ENCODE measurements at places on chromosomes 2 and 18. TPM values are rescaled to one million over a fixed set of nuclear protein-coding genes. Genes with fewer than 3 reads are reported as not detected.

- no peaks in the 10 kb centered on the region for H3K4me1 ChIP-seq
- H3K4me3 ChIP-seq, result peak overlapping the region; percentile 50
- DNase-seq, result peak; percentile 32
Observed at GRCh38 chr2:173448938-173449471, 94.3 kb downstream of the CDCA7 start.

DNA sequence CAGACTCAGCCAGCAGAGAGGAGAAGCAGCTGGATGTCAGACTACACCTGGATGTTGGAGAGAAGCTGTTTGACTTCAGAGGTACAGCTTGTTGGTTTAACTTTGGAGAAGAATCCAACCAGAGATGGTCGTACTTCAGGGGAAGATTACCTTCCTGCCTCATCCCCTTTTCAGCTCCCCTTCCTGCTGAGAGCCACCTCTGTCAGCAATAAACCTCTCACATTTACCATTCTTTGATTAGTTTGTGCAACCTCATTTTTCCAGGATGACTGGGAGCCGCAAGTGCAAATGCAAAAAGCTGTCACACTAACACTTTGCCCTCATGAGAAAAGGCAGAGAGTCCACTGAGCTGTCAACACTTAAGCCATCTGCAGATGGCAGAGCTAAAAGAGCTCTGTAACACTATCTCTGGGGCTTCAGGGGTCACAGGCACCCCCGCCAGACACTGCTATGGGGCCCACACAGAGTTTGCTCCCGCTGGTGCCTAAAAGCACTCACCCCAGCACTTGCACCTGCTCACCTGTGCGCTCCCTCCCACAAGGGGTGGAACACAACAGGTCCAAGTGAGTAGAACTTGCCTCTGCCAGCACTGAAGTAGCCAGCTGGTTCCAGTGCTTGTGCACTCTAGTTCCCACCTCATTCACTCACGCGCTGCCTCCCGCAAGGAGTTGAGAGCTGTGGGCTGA, 391.7 kb downstream of the METTL4 start:
- H3K4me1 ChIP-seq, result no peaks in the 10 kb centered on the region
- H3K27me3 ChIP-seq, result no peaks in the 10 kb centered on the region
- no peak overlapping the region for H3K4me3 ChIP-seq
- no peaks in the 10 kb centered on the region for H3K36me3 ChIP-seq
- DNase-seq, result no peak

- no peak overlapping the region for H3K4me3 ChIP-seq
- H3K36me3 ChIP-seq, result no peaks in the 10 kb centered on the region
- no peak for DNase-seq
- H3K27me3 ChIP-seq, result no peaks in the 10 kb centered on the region
- H3K27ac ChIP-seq, result no peak overlapping the region
- H3K4me1 ChIP-seq, result no peaks in the 10 kb centered on the region
Observed at GRCh38 chr2:202169832-202170424, 68.5 kb downstream of the SUMO1 start.

- no peaks in the 10 kb centered on the region for H3K4me1 ChIP-seq
- no peak overlapping the region for H3K4me3 ChIP-seq
- DNase-seq, result no peak
- no peaks in the 10 kb centered on the region for H3K27me3 ChIP-seq
Observed at GRCh38 chr2:200494048-200494447, 15.8 kb downstream of the KCTD18 start.

GRCh38 chr2:145380436-145381017, 860.6 kb upstream of the ZEB2 start:
- no peaks in the 10 kb centered on the region for H3K27me3 ChIP-seq
- no peaks in the 10 kb centered on the region for H3K36me3 ChIP-seq
- H3K27ac ChIP-seq, result no peak overlapping the region
- no peaks in the 10 kb centered on the region for H3K4me1 ChIP-seq
- no peak for DNase-seq
- no peak overlapping the region for H3K4me3 ChIP-seq

GRCh38 chr2:221844212-221845020, 272.3 kb upstream of the EPHA4 start:
- H3K27me3 ChIP-seq, result no peaks in the 10 kb centered on the region
- no peak for DNase-seq
- no peaks in the 10 kb centered on the region for H3K36me3 ChIP-seq
- H3K27ac ChIP-seq, result no peak overlapping the region

- no peak for DNase-seq
- no peaks in the 10 kb centered on the region for H3K4me1 ChIP-seq
- H3K27me3 ChIP-seq, result no peaks in the 10 kb centered on the region
- no peaks in the 10 kb centered on the region for H3K36me3 ChIP-seq
- no peak overlapping the region for H3K27ac ChIP-seq
- H3K4me3 ChIP-seq, result no peak overlapping the region
Observed at GRCh38 chr2:14923820-14924580, 291.5 kb downstream of the LRATD1 start.

DNA sequence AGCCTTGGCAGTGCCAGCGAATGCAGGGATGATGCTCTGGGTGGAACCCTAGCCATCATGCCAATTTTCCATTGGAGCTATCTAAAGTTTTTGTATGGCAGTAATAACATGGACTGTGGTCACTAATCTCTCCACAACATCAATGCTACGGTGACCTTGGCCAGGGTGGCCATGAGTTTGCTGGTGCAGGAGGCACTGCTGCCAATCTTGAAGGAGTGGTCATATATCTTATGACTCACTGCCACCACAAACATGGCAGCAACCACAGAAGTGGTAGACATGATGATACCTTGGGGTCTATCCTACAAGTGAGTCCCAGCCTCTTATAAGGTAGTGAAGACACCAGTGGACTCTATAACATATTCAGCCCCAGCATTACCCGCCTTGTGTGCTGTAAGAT, 104.6 kb downstream of the EVA1A start:
- no peaks in the 10 kb centered on the region for H3K4me1 ChIP-seq
- H3K27me3 ChIP-seq, result peaks cover 5% of the 10 kb centered on the region
- H3K36me3 ChIP-seq, result no peaks in the 10 kb centered on the region

DNA sequence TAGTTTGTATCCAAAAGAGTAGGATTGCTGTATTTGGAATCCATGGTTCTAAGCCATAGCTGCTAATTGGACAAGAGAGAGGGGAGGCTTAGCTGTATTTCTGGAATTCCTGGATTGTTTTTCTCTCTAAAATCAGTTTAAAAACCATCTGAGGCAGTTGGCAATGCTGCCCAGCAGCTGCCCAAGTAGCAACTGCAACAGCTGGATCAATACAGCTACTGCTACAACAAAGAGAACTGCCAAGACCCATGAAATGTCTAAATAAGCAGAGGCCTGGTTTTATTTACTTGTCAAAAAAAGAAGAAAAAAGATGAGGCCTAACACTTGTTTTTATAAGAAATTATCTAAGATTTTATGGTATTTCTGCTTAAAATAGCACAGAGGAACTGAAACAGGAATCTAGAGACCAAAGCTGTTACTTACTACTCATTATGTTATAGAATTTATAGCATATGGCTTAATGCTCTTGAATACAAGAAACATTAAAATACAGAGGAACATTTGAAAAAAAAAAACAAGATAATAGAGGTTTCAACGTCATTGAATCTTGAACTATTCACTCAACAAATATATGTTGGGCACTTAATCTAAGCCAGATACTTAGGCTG, 39.1 kb downstream of the TMEFF2 start:
- H3K4me3 ChIP-seq, result no peak overlapping the region
- H3K27me3 ChIP-seq, result no peaks in the 10 kb centered on the region
- no peaks in the 10 kb centered on the region for H3K36me3 ChIP-seq
- H3K27ac ChIP-seq, result no peak overlapping the region
- no peaks in the 10 kb centered on the region for H3K4me1 ChIP-seq
- no peak for DNase-seq

DNA sequence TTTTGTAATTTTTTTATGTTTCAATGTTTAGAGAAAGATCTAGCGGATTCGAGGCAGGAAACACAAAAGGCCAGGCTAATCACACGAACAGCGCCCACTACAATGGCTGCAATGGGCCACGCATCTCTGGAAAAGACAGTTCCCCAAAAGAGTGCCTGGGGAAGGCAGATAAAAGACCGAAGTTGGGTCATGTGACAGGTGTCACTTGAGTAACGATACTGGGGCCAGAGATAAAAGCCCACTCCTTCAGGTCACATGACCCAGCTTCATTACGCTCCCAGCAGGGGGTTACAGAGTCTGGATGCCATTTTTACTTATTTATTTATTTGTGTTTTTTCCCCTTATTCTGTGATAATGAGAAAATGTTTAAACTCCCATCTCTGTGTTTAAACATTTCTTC, 95.4 kb downstream of the CDK15 start:
- H3K4me1 ChIP-seq, result peaks cover 3% of the 10 kb centered on the region
- no peak for DNase-seq
- no peaks in the 10 kb centered on the region for H3K27me3 ChIP-seq
- H3K36me3 ChIP-seq, result no peaks in the 10 kb centered on the region
- H3K4me3 ChIP-seq, result no peak overlapping the region

The CYTIP gene
- polyA plus RNA-seq, result not detected

The TRIP12 gene
- 123 TPM for polyA plus RNA-seq

The ME2 gene
- 40.7 TPM for polyA plus RNA-seq

The ATP6V1C2 gene
- 0.49 TPM for polyA plus RNA-seq

The CFAP221 gene
- polyA plus RNA-seq, result not detected

The NOL4 gene
- not detected for polyA plus RNA-seq

Data from keratinocyte (primary cell).